Cerebellar cortex (tissue), 1 donor: ENCODE measurements at places on chromosomes 2 and 18.

DNA sequence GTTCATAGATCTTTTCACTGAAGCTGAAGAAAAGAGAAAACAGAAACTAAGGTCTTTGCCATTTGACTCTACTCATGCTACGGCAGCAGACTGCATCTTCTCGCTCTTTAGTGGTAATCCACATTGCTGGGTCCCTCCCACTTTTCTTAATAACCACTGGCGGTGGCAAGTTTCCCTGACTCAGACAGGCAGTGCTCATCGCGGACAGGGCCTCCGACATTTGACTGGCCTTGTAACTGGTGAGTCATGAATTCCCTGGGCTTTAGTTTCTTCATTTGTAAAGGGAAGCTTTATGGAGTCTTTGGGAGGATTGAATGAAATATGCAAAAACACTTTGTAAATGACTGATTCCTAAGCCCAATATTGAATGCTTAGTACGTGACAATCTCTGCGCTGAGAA, 238.2 kb upstream of the RBBP8 start:
- no peak for DNase-seq

DNA sequence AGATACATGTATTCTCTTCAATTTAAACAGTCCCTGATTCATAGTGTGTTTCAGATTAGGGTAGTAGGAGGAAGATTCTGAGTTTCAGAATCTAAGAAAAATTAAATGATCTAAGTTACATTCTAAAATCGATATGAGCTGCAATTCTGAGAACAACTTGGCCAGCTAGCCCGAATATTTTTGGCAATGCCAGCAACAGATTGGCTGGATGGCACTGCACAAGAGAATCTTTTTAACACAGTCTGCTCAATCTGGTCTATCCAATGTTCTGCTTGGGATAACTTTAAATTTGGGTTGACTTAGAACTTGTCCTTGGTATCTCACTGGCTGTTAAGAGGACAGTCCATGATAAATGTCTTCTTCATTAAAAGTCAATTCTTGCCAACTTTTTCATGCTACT, 853.9 kb downstream of the NRXN1 start:
- peak; percentile 73 for DNase-seq

- DNase-seq = no peak
These were observed 107.5 kb upstream of the PELI1 start for GRCh38 chr2:64251497-64252250.

DNA sequence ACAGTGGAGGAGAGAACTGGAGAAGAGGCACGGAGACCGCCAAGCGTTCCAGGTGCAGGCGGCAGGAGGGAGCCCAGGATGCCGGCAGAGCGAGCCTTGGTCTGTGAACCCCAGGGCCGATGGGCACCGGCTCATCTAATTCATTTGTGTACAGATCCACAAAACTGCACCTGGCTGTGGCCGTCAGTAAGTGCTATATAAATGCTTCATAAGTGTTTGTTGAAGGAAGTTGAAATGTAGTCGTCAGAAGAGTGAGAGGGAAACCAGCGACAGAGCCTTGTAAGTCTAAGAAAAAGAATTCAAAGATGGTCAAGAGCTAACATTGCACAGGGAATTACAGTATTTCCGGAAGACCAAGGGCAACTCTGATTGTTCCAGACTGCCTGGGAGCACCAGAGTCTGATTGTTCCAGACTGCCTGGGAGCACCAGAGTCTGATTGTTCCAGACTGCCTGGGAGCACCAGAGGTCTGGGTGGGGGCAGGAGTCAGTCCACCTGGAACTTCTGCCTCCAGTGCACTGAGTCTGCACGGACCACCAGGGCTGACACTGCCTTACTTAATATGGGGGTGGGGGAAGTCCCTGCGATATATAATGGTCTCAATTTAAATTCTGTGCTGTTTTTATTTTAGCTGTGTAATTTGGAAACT, 112.3 kb downstream of the BCL2 start:
- DNase-seq = no peak

GRCh38 chr2:56444339-56444738, 260.5 kb downstream of the CCDC85A start:
- no peak for DNase-seq

DNA sequence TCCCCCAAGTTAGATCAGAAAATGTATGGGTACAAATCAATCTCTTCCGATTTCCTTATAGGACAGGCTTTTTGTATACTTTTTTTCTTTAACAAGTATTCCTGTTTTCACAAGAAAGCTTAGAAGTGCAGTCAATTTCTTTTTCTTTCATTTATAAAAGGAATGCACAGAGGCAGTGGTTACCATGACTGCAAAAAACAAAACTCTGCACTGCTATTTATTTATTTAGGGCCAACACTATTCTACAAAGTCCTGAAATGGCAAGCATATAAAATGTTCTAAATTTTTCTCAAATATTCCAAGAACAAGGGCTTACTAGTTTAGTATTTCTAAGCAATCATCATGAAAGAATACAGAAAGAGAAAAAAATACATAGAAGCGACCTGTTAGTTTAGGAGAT, 22.2 kb downstream of the ATAD2B start:
- DNase-seq = no peak

DNA sequence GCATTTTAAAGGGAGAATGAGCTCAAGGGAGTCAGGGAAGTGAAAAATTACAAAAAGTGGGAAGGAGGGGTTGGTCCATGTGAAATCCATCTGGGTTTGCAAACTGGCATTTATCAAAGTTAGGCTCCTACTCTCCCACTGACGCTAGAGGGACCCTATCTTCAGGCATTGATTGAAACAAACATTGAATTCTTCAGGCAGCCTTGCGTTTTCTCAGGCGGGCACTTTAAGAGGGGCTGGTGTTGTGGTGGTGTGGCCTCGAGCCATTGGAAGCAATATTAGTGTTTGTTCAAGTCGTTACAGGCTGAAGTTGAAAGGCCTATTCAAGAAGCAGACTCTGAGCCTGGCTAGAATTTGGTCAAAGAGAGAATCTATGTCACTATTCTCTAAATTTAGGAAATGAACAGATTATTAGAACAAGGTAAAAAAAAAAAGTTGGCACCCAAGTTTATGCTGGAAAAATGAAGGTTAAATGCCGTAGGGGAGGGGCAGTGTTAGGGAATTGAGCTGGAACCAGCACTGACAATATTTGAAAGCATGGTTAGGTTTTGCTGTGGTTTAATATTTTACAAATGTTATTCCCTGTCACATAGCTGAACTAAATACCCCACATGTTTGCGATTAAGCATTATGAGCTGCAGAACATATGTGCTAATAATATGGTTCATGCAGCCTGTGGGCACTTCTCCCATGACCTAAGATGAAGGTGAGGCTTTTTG, 36.8 kb downstream of the STON1 start:
- DNase-seq = peak; percentile 16

DNA sequence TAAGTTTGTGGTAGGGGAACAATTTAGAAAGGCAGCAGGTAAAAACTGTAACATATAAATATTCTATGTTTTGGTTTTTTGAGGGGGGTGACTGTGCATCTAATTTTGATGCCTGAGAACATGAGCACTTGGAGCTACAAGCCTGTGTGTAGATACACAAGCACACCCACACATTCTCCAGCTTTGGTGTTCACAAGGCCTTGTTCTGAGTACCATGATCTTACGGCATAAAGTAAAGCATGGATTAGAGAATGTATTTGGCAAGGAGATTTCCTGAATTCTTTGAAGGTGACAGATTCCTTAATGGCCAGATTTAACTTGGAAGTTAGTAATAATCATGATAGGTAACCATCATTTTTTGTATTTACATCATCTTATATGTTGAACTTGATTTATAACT, 42.7 kb downstream of the MAP3K20 start:
- DNase-seq = no peak

DNA sequence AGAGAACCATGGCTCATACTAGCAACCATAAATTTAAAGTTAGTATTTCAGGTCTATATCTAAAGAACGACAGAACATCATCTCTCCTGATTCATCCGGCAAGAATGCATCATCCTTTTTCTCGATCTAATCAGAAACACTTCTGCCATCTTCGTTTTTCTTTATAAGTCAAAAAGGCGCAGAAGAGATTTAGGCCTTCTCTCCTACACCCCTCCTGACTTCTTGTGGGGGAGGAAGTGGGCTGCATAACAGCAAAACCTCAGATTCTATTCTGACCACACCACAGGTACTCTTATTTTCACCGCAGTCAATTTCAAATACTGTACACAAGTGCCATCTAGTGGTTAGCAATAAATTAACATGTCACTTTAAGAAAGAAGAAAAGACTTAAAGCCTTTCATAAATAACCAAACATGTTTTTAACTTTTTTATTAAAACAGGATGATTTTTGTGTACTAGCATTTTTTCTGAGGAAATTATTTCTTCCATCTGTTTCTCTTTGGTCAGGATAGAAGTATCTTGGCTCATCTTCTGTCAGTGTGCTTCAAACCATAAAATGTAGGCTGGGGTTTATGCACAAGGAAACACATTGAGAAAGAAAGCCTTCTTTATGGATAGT, 48.4 kb upstream of the PIK3C3 start:
- peak; percentile 56 for DNase-seq

DNA sequence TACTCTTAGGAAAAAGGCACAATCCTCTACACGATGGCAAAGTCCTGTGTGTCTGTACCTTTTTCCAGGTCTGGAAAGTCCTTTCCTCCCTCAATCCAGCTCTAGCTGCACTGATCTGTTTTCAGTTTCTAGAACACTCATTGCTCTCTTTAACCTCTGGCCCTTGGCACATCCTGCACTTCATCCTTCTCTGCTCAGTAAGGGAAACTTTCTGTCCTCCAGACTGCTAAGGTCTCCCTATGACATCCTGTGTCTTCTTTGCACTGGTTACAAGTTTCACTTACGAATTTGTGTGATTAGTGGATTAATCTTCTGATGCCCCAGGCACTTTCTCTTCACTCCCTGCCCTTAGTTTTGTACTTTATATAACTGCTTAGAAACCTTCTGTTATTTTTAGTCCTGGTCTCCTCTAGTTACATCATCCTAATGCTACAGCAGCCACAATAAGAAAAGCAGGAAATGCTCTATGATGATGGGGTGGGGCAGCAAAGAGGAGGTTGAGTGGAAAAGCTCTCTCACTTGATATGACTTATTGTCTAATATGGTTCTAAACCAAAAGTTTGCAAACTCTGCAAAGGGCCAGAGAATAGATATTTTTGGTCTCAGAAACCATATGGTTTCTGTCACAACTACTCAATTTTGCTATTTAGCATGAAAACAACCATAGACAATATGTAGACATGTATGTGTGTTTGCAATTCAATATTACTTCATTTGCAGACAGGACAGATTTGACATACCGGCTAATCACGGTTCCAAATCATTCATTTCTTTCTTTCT, 568.2 kb downstream of the THSD7B start:
- no peak for DNase-seq

DNA sequence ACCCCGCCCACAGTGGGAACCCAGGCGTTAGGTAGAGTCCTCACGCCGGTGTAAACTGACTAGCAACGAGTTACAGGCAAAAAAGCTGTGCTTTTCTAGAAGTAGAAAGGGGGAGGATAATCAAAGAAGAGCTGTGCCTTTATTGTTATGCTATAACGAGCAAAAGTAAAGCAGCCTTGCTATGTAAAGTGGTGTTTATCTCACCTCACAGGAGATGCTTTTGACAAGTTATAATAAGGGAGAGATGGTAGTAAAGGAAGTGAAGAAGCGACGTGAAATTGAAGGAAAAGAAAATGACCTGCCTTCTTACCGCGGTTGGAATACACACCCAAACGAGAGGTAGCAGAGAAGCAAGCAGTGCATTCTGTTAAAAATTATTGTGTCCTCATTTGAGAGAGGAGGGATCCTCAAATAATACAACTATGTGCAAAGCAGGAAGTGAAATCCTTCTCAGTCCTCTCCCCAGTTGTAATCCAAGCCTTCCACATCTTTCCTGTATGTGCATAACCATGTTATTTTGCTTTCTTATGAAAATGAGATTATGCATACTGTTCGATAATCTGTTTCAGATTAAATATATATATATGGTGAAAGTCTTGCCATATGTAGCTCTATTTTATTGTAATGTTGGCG, 962 bp downstream of the TANK start:
- no peak for DNase-seq

DNA sequence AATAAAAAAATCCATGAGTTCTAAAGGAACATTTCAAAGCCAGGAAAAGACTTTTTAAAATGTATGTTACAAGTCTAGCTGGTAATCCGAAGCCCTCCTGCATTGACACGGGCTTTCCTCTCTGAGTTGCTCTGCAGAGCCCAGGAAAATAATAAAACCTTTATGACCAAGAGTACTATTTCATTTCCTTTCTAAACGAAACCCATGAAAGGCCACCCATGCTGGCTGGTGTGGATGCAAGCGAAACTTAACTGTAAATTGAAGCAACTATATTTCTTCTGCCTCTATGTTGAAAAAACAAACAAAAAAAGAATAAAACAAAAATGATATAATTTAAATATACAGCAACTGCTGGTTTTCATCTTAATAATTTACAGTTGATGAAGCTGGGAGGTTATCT, 41.3 kb upstream of the ZNF532 start:
- no peak for DNase-seq

DNA sequence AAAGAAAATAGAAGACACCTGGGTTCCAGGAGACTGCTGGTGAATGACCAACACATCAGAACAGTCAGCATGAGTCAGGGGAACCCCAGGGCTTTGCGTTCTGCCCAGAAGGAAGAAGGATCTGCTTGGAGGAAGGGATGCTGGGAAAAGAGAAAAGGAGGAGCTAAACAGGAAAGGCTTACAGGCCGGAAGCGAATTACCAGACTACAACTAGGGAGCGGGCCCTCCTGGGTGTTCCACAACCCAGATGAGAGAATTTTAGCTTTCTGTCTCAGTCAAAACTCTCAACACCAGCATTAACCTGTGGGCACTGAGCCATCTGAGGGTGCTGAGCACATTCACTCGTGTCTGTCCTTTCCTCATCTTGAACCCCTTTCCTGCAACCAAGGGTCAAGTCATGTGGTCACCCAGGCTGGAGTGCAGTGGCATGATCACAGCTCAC, 19.2 kb downstream of the CDC42EP3 start:
- DNase-seq = no peak

DNA sequence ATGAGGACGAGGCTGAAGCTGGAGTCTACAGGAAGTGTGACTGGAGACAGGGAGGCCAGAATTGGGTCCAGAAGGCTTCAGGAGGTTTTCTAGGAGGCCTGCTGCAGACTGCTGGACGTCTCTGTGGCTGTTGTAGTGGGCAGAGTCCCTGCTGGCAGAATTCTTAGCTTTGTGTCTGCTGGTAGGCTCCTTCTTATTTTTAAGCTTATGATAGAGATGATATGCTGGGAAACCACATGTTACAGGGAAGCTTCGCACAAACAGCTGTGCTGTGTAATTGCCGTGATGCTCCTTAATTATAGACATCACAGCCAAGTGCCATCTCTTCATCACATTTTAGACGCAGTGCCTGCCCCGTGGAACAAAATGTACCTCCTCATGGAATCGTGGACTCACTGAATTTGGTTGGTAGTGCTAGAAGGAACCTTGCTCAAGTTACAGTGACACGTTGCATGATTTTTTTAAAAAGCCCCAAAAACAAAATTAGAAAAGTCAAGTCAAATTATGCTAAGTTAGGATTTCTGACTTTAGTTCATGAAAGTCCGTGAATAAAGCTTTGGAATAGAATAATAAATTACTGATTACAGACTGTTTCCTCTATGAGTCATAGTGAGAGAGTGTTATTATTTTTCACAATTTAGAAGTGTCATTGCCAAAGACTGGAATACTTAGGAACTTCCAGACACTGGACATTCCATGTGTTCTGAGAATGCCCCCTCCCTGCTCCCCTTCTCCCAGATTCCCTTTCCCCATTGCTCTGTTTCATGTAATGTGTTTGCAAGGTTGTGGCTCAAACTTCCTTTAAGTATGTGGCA, 144.1 kb downstream of the FHOD3 start:
- no peak for DNase-seq

GRCh38 chr2:86477349-86477748, 36.2 kb downstream of the KDM3A start:
- DNase-seq = no peak
